KG1 (cell line): ENCODE measurements at places on chromosomes 16 and 17.

DNA sequence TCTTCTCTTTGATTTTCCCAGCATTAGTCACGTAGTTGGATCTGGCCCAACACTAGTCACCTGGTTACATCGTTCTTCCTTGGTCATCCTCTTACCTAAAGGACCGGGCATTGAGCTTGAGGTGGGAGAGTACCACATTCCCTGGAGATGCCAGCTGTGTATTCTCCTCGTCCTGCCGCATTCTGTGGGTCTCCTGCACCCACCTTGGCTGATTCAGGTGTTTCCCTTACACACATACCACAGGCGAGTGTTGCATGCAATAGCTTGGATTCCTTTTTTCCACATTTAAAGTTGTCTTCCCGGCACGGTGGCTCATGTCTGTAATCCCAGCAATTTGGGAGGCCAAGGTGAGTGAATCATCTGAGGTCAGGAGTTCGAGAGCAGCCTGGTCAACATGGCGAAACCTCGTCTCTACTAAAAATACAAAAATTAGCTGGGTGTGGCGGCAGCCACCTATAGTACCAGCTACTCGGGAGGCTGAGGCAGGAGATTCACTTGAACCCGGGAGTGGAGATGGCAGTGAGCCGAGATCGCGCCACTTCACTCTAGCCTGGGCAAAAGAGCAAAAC is 21.6 kb upstream of the CLEC18C start:
- no peak for DNase-seq

DNA sequence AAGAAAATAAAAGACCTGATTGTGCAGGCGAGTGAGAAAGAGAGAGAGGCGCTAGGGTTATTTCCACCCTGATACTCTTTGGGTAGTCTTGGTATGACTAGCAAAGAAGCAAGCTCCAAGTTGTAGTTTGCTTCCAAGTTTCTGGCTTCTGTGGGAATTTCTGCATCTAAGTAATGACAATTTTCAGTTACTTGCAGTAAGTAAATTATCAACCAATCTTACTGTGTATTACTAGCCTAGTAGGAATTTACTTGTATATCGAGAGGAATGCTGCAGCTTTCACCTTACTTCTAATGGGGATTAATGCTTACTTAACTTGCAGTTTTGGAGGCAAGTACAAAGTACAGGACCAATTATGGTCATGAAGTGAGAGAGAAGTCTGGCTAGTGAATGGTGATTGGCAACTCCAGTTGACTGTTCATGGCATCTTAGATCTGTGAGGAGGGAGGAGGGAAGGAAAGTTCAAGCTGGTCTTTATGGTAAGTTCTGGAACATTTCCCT is 31.9 kb downstream of the TENT4B start:
- DNase-seq = no peak

DNA sequence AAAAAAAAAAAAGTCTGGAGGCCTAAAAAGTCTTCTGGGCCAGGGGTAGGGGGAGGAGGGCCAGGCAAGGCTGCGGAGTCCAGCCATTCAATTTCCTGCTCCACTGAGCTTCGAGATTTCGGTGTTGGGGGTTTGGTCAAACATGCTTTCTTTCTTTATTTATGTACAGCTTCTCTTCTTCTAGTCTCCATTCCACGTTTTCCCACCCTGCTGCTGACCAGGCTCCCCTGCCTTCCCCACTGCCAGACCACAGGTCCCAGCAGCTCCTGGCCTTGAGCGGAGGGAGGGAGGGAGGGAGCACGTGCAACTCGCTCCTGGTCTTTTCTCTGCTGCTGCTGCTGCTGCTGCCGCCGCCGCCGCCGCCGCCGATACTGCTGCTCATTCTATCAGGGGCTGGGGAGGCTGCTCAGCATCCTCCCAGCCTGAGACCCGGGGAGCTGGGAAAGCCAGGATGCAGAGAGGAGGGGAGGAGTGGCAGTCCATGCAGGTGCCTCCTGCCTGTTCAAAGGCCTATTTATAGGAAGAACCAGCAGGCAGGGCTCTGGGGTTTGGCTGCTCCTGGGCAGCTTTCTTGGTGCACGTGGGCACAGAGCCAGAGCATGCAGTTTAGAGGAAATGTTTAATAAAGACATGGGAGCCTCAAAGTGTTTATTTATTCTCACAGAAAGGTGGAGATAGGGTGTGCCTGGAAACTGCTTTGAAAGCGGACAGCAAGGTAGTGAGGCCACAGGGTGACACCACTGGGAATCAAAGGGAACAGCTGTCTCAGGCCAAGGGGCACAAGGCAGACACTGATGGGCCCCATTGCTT is 23.4 kb upstream of the ZFHX3 start:
- no peak for DNase-seq

GRCh38 chr16:66171578-66171977 is 194.9 kb upstream of the CDH5 start:
- no peak for DNase-seq

- DNase-seq = no peak
These were observed 69.8 kb downstream of the SHISA9 start for GRCh38 chr16:12971241-12971640.

DNA sequence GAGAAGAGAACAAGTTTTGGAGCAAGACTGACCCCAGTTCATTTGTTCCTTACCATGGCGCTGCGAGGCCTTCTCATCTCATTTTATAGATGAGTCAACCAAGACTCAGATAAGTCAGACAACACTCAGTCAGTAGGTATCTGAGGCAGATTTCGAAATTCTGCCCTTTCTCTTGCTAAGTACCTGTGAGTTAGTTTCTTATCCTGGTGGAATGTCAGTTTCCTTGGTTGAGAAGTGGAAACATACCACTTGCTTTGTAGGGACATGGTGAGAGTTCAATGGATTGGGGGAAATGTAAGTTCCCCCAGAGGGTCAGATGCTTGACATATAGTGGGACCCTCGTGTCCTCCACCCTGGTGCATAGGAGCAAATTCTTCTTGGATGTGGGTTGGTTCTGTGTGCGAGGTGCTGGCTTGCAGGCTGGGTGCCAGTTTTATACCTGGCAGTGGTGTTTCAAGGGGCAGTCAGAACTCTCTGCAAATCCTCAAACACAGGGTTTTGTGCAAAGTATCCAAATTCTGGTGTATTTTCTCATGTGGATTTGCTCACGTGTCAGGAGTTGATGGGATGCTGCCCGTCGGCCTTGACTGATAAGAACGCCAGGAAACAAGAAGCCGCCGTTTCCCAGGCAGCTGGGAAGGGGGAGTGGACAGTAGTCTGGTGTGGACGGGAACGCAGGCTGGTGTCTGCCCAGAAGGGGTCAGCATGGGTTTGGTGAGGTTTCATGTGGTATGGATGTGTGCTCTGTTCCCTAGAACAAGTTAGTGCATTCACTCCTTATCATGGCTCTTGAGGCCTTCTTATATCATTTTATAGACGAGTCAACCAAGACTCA is 61.1 kb upstream of the CIBAR2 start:
- no peak for DNase-seq

DNA sequence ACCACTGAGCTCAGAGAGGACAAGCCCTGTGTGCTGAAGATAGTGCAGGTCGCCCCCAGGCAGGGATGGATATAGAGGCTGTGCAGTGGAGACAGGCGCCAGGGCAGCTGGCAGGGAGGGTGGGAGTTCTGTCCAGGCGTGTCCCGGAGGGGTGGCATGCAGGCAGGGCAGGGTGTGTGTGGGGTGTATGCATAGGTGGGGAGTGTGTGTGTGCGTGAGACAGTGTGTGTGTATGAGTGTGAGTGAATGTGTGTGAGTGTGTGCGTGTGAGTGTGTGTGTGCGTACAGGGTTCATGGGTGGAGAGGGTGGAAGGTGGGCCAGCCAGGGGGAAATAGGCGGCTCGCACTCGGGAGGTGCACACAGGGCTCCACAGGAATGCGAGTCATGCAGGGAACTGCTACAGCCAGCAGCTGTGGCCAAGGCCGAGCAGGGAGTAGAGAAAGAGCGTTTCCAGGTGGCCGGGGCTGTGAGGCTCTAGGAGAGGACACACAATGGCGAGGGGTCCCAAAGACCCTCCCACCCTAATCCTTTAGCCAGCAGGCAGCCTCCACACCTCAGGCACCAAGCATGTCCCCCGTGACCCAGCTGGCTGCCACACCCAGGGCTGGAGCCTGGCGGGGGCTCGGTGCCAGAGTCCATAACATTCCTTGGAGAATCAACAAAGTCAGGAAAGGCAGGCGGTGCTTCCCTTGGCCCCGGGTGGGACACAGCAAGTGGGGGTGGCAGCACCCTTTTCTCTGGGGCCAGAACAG is 4.6 kb downstream of the PLCD3 start:
- DNase-seq = no peak

- no peak for DNase-seq
These were observed 3.5 kb downstream of the CHAD start for GRCh38 chr17:50465171-50465570.

- DNase-seq = no peak
These were observed 40.7 kb upstream of the GPR139 start for GRCh38 chr16:20114356-20114755.

GRCh38 chr17:29162909-29163341 is 17.3 kb downstream of the MYO18A start:
- no peak for DNase-seq

DNA sequence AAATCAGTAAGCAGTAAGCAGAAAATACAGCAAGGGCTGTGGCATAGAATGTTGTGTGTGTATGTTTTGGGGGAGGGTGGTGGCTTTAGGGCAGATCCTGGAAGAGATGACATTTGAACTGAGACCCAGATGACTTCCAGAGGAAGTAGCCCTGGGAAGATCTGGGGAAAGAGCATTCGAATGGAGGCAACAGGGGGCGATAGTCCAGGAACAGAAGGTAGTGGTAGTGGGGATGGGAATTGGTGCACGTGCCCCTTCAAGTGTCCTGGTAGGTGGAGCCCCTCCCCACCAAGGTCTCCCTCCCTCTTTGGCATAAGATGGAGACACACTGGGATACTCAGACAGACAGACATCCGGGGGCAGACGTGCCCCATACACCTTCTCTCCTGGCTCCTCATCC is 14.1 kb downstream of the ARHGEF15 start:
- no peak for DNase-seq

- DNase-seq = no peak
These were observed 825 bp downstream of the RPTOR start for GRCh38 chr17:80545499-80545826.

DNA sequence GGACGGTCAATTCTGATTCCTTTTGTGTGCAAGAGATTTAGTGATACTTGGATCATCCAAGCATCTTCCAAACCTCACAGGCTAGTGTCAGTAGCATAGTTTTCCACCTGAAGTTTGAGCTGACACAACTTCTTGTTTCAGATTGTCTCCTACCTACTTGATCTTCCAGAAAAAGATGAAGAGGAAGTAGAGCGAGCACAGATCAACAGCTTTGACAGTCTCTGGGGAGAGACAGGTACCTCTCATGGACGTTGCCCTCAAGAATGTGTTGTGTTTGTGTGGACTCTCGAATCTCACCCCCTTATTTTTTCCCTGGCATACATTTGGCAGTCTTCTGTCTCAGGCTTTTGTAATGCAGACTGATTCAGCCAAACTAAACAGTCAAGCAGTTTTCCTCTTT is 47.4 kb downstream of the CYB561 start:
- DNase-seq = no peak

DNA sequence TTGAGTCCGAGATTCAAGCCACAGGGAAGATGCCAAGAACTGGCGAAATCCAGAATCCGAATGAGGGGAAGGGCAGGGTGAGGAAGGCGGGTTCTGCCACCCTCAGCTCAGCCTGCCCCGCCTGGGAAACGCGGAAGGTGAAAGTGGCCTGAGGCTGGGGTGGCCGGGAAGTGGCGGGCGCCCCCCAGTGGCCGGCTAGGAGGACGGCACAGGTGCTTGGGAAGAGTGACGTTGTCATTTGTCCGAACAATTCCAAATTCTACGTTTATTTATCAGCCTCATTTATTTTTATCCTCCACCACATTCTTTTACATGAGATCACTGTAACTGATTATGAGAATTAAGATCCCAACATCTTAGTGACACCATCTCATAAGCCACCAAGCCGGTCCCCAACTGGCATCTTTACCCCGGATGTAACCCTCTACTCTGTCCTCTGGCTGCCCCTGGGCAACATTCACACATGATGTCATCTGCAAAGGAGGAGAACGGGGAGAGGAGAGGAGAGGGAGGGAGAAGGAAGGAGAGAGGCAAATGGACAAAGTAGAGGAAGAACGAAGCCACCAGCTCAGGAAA is 21.3 kb downstream of the SRCIN1 start:
- no peak for DNase-seq

- DNase-seq = no peak
These were observed 13.3 kb upstream of the RAI1 start for GRCh38 chr17:17667947-17668346.

DNA sequence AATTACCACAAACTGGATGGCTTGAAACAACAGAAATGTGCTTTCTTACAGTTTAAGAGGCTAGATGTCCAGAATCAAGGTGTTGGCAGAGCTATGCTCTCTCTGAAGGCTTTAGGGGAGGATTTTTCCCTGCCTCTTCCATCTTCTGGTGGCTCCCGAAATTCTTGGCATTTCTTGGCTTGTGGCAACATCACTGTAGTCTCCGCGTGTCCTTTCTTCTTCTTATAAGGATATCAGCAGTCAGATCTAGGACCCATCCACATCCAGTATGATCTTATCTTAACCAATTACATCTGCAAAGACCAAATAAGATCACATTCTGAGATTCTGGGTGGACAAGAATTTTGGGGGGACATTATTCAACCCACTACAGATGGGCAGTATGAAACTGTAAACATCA is 119.2 kb upstream of the PMFBP1 start:
- no peak for DNase-seq

DNA sequence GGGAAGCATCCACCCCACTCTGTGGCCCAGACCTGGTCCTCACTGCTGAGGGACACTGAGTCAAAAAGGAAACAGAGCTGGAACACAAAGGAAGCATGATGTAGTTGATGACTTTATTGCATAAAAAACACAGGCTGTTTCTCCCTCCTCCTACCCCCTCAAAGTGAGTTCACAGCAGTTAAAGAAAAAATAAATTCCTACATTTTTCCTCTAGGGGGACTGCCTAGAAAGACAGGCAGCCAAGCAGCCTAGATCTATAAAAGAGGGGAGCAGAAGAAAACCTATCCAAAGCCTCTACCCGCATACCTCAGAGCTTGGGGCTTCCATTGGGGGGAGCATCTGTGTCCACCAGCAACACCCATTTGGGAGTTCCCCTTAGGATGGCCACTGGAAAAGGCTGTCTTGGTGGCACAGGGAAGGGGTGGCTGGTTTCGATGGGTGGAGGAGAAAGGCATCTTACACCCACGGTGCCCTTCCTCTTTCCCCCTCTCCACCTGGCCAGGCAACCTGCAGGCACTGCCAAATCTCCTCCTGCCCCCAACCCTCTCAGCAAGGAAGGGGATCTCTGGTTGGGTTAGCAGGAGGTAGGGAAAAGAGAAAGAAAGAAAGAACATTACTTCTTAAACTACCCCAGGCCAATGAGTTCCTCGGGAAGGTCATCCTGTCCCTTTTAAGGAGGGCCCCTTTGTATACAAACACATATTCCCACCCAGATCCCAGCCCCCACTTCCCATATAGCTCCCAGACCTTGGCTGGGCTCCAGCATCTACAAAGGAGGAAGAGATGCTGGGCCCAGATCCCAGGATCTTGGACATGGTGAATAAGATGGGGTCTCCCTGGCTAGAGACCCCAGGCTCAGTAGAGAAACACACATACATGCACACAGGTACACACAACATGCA is 4.0 kb upstream of the SCRN2 start:
- no peak for DNase-seq

GRCh38 chr16:1416521-1416941 is 2.0 kb upstream of the UNKL start:
- no peak for DNase-seq

GRCh38 chr17:69477204-69477902 is 62.9 kb downstream of the MAP2K6 start:
- no peak for DNase-seq
